ENCODE measurements at places on chromosomes 12 and 14.

DNA sequence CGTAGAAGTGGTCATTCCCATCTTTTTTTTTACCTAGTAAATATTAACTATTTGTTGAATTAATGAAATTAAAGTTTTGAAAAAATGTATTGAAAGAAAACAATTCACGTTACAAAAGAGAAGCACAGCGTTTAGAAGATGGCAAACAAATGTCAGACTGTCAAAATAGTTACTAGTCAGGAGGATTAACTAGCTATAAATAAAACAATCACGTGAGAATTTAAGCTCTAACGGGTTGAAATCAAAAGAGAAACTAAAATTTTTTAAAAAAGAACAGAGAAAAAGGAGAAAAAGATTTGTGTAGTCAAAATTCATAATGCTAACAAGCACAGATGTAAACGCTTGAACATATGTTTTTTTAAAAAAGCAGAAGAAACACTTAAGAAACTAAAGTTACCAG is 26.4 kb downstream of the DDHD1 start:
- H3K4me3 ChIP-seq, result peak overlapping the region; percentile 11
- H3K4me1 ChIP-seq, result peaks cover 4% of the 10 kb centered on the region
- H3K27me3 ChIP-seq, result no peaks in the 10 kb centered on the region

GRCh38 chr12:6734506-6735387 is 10.9 kb downstream of the COPS7A start:
- H3K4me3 ChIP-seq, result no peak overlapping the region
- no peaks in the 10 kb centered on the region for H3K27me3 ChIP-seq
- H3K36me3 ChIP-seq, result peaks cover 3% of the 10 kb centered on the region
- no peak overlapping the region for H3K27ac ChIP-seq
- DNase-seq, result no peak
- H3K4me1 ChIP-seq, result no peaks in the 10 kb centered on the region

- H3K27ac ChIP-seq, result no peak overlapping the region
- no peak overlapping the region for H3K4me3 ChIP-seq
- H3K36me3 ChIP-seq, result no peaks in the 10 kb centered on the region
These were observed 1302.3 kb downstream of the FSCB start for GRCh38 chr14:43204816-43205215.

GRCh38 chr14:101198398-101199027 is 295.0 kb upstream of the RTL1 start:
- DNase-seq, result no peak
- no peak overlapping the region for H3K27ac ChIP-seq
- H3K4me1 ChIP-seq, result no peaks in the 10 kb centered on the region
- no peaks in the 10 kb centered on the region for H3K27me3 ChIP-seq
- H3K4me3 ChIP-seq, result no peak overlapping the region

- peak overlapping the region; percentile 72 for H3K27ac ChIP-seq
- DNase-seq, result peak; percentile 74
- peaks cover 59% of the 10 kb centered on the region for H3K4me1 ChIP-seq
- H3K4me3 ChIP-seq, result no peak overlapping the region
These were observed 1.2 kb upstream of the LRP1-AS start for GRCh38 chr12:57148469-57149244.

GRCh38 chr14:57962325-57963035 is 96.6 kb upstream of the SLC35F4 start:
- H3K4me1 ChIP-seq, result peaks cover 5% of the 10 kb centered on the region
- no peaks in the 10 kb centered on the region for H3K27me3 ChIP-seq
- DNase-seq, result peak; percentile 13
- H3K36me3 ChIP-seq, result no peaks in the 10 kb centered on the region

GRCh38 chr12:42766754-42767153 is 177.2 kb upstream of the PRICKLE1 start:
- no peak overlapping the region for H3K4me3 ChIP-seq
- no peak overlapping the region for H3K27ac ChIP-seq
- DNase-seq, result no peak
- no peaks in the 10 kb centered on the region for H3K4me1 ChIP-seq
- H3K36me3 ChIP-seq, result no peaks in the 10 kb centered on the region

GRCh38 chr12:54272214-54272613 is 7.7 kb downstream of the CBX5 start:
- no peak for DNase-seq
- no peaks in the 10 kb centered on the region for H3K4me1 ChIP-seq
- H3K27ac ChIP-seq, result no peak overlapping the region
- no peak overlapping the region for H3K4me3 ChIP-seq
- no peaks in the 10 kb centered on the region for H3K27me3 ChIP-seq
- H3K36me3 ChIP-seq, result no peaks in the 10 kb centered on the region

DNA sequence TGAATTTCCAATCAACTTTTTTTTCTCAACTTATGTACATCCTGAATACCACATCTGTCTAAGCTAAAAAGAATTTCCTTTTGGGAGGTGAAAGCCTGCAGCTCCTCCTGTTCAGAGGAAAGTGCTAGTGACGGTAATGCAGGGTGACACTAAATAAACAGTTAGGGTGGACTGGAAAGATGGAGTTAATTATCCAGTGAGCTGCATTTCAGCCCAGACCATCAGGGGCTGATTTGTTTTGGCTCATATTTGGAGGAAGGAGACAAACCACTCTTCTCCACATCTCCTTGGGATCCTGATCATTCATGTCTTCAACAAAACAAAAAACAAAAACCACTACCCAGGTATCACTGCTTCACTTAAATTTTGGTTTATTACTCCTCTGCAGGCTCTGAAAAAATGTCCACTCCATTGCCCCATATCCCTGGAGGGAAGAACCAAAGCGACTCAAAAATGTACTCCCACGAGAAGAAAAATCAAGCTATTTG is 5.1 kb upstream of the SIX1 start:
- H3K4me3 ChIP-seq, result no peak overlapping the region
- no peaks in the 10 kb centered on the region for H3K36me3 ChIP-seq
- DNase-seq, result no peak
- no peak overlapping the region for H3K27ac ChIP-seq

GRCh38 chr12:106345746-106346145 is 11.8 kb upstream of the POLR3B start:
- H3K27me3 ChIP-seq, result no peaks in the 10 kb centered on the region
- H3K27ac ChIP-seq, result no peak overlapping the region
- no peaks in the 10 kb centered on the region for H3K36me3 ChIP-seq
- H3K4me1 ChIP-seq, result peaks cover 10% of the 10 kb centered on the region

DNA sequence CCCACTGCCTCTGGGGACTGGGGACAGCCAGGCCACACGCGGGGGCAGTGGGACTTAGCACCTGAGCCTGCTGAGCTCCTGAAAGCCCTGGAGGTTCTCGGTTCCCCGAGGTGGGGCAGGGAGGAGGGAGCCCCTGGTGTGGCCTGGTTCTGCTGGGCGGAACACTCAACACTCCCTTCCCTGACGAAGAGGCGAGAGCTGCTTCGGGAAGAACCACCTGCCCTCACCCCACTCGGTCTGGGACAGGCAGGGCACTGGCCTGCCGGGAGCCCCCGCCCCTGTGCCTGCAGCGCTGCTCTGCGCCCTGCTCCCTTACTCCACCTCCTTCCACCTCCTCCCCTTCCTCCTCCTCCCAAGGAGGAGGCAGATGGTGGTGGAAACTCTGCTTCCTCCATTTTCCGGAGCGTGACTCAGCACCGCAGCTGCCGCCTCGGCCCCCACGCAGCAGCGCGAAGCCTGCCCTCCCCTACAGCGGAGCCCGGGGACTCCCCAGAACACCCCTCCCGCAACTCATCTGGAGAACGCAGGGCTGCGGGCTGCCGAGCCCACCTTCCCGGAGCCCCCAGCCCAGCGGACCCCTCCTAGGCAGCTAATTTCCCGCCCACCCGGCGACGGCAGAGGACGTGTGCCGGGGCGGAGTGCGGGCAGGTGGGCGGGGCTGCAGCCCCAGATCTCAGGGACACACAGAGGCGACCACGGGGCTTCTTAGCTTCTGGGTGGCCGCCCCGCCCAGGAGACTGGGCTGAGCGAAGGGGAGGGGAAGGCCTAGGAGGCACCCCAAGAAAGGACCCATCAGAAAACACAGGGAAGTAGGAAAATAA is 11.7 kb upstream of the INF2 start:
- H3K4me1 ChIP-seq, result peaks cover 21% of the 10 kb centered on the region
- H3K36me3 ChIP-seq, result no peaks in the 10 kb centered on the region
- peak overlapping the region; percentile 72 for H3K4me3 ChIP-seq
- no peaks in the 10 kb centered on the region for H3K27me3 ChIP-seq

DNA sequence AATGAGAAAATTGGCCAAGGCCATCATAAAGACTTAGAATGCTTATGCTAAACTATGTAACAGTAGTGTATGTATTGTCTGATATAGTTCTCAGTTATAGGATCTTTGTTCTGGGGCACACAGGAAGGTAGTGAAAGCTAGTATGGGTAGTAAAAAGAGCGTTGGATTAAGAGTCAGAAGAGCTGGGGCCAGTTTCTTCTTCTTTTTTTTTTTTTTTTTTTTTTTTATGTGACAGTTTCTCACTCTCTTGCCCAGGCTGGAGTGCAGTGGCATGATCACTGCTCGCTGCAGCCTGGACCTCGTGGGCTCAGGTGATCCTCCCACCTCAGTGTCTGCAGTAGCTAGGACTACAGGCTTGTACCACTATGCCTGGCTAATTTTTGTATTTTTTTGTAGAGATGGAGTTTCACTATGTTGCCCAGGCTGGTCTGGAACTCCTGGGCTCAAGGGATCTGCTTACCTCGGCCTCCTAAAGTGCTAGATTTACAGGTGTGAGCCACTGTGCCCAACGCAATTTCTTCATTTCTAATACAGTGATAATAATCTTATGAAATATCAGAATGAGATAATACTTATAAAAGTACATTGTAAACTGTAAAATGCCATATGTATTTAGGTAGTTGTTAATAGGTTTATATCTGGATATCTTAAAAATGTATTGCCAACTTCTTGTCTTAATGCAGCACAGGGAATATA is 7.4 kb downstream of the MDM2 start:
- no peak overlapping the region for H3K4me3 ChIP-seq
- H3K4me1 ChIP-seq, result peaks cover 3% of the 10 kb centered on the region
- DNase-seq, result no peak

- H3K4me1 ChIP-seq, result no peaks in the 10 kb centered on the region
- H3K36me3 ChIP-seq, result no peaks in the 10 kb centered on the region
- no peaks in the 10 kb centered on the region for H3K27me3 ChIP-seq
- H3K27ac ChIP-seq, result no peak overlapping the region
- no peak for DNase-seq
These were observed 27.0 kb upstream of the EEA1 start for GRCh38 chr12:92955997-92956663.

DNA sequence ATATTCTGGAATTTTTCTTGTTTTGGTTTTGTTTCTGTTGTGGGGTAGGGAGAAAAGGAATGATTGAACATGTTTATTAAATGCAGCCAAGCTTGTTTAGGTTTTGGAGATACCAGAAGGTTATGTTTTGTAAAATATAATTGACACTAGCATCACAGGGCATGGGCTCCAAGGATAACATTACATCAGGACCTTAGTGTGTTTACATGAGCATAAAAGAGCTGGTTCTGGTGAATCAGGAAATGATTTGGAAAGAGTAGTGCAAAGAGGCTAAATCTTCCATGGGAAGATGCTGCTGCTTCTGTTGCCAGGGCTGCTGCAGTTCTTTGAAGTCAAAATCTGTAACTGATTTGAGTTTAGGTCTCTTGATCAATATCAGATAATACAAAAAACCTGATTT is 118.7 kb downstream of the ETNK1 start:
- no peak overlapping the region for H3K27ac ChIP-seq
- H3K4me1 ChIP-seq, result peaks cover 2% of the 10 kb centered on the region
- no peaks in the 10 kb centered on the region for H3K36me3 ChIP-seq
- H3K27me3 ChIP-seq, result no peaks in the 10 kb centered on the region
- no peak for DNase-seq
- no peak overlapping the region for H3K4me3 ChIP-seq
